Smooth muscle cell of the pulmonary artery (primary cell): ENCODE measurements at places on chromosomes 6 and 20. TPM values are rescaled to one million over a fixed set of nuclear protein-coding genes. Genes with fewer than 3 reads are reported as not detected.

Gene SAMD3
- 9.3 and 9.7 TPM in 2 replicates for total RNA-seq

Gene TXLNB
- total RNA-seq, result 0.03 and 0.13 TPM in 2 replicates

Gene GDAP1L1
- not detected in 2 replicates for total RNA-seq

Gene CCN6
- total RNA-seq, result 0.10 TPM in 1 of 2 replicates, not detected in the other

Gene HLA-DMB
- 0.07 and 0.59 TPM in 2 replicates for total RNA-seq

Gene GPX5
- not detected in 2 replicates for total RNA-seq
